ENCODE measurements at places on chromosomes 1 and 21. TPM values are rescaled to one million over a fixed set of nuclear protein-coding genes. Genes with fewer than 3 reads are reported as not detected.

The LMOD1 gene
- total RNA-seq = 92.2 TPM

The FCRL1 gene
- 0.32 TPM for total RNA-seq

The GON4L gene
- 33.3 TPM for total RNA-seq

The USH2A gene
- not detected for total RNA-seq

The ITLN2 gene
- 10.7 TPM for total RNA-seq

The ATP6V1G3 gene
- not detected for total RNA-seq

The LCE3B gene
- total RNA-seq = not detected

The CCDC185 gene
- total RNA-seq = not detected

Measured in breast epithelium (tissue), 4 donors.